Stimulated activated CD4-positive, alpha-beta T cell treated with anti-CD3 and anti-CD28 coated beads, TNF-alpha, amount 100 ng/mL, for 1 hour (primary cell): ENCODE measurements at places on chromosomes 4 and X.

GRCh38 chr4:86386817-86387415 is 27.1 kb upstream of the MAPK10 start:
- DNase-seq, result no peak

DNA sequence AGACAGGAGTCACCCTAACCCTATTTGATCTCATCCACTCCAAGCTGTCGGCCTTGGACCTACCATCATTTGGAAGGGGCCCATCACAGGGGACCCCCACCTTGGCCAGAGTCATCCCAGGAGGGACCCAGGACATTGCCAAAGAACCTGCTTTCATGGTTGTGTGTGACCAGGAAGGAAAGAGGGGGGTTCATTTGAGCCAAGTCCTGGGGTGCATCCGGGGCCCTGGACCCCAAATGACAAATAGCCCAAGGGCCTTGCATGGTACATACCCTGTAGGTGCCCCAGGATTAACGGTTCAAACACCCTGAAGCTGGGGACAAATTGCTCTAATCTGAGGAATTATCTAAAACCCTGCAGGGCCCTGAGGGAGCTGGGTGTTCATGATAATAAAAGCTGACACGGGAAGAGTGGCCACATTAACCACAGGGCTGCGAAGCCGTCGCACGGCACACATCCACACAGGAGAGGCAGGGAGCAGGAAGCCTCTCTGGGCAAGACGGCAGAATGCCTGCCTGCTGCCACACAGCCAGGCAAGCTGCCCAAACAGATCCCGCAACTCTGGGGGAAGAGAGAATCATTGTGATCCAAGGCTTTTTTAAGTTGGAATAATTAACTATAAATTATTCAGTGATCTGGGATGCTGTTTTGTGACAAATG is 28.2 kb upstream of the PPP2R2C start:
- DNase-seq, result no peak

GRCh38 chr4:48122756-48123155 is 11.3 kb downstream of the TXK start:
- DNase-seq, result no peak

DNA sequence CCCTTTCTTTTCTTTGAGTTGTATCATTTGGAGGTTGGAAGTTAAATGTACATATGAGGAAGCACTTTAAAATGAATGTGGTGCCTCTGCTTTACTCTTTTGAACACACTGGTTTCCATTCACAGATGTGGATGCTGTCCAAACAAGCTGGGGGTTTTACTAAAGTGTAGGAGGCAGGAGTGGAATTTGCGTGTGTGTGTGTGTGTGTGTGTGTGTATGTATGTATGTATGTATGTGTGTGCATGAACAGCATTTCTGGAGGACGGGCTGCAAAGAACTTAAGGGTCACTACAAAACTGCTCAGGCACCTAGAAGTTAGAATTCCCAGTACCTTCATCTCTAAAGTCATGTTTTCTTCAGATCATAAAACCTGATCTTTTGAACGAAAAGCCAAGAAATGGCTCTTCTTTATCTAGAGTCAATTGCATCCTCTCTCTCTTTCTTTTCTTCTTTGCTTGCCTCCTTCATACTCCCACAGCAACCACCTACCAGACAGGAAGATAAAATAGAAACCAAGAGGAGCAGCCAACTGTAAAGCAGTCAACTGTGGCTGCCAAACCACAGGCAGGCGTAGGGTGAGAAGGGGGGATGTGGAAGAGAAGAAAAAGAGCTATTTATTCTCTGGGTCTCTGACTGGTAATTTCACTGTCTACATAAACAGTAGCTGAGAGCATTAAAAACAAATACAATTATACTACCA is 177.0 kb upstream of the RASGEF1B start:
- DNase-seq, result no peak

DNA sequence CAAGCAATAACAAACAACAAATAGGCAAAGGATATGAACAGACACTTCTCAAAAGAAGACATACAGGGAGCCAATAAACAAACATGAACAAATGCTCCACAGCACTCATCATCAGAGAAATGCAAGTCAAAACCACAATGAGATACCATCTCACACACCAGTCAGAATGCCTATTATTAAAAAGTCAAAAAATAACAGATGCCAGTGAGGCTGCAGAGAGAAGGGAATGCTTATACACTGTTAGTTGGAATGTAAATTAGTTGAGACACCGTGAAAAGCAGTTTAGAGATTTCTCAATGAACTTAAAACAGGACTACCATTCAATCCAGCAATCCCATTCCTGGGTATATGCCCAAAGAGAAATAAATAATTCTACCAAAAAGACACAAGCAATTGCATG is 129.8 kb upstream of the MAGEB2 start:
- no peak for DNase-seq

GRCh38 chr4:177367336-177367735 is 57.7 kb downstream of the NEIL3 start:
- no peak for DNase-seq
